ENCODE measurements at places on chromosomes 6 and 20.

GRCh38 chr6:4687656-4687988 is 88.6 kb upstream of the CDYL start:
- no peak for DNase-seq

GRCh38 chr20:8912096-8912495 is 156.8 kb upstream of the PLCB4 start:
- DNase-seq: no peak

GRCh38 chr6:36700831-36701230 is 3.2 kb downstream of the RAB44 start:
- no peak for DNase-seq

- DNase-seq: no peak
Measured at GRCh38 chr6:150250826-150251225, 108.0 kb downstream of the PPP1R14C start.

- no peak for DNase-seq
Measured at GRCh38 chr6:158705386-158706126, 55.7 kb downstream of the SYTL3 start.

GRCh38 chr6:27187231-27188060 is 60.1 kb upstream of the PRSS16 start:
- no peak for DNase-seq

- no peak for DNase-seq
Measured at GRCh38 chr6:24484657-24485323, 4.6 kb downstream of the GPLD1 start.

DNA sequence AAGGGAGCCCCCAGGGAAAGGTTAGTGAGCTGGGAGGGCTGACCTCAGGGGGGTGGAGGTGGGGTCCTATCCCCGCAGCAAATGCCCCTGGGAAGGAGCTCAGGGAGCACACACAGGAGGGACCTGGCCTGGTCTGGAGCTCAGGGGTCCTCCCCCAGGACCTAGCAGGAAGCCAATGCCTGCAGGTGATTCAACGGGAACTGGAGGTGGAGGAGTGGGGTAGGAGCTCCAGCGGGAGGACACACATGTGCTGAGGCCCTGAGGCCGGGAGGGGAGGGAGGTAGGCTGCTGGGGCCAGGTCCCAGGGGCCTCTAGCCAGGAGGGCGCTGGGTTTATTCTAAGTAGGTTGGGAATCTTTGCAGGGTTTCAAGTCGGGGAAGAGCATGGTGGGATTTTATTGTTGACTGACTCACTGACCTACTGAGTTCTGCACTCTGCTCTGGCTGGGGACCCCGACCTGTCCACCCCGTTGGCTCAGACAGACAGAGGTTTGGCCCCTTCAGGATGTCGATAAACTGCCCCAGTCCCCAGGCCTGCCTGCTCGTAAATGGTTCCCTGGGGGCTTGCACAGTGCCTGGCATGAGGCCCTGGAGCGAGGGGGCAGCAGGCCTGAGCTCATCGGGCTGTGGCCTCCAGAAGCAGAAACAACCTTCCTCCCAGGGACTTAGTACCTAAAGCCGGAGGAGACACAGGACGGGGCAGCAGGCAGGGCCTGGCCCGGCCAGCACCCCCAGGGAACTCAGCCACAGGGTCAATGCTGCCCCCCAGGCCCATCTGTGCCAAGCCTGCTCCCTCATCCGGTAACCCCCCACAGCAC is 62.3 kb downstream of the RIPOR3 start:
- DNase-seq: no peak

DNA sequence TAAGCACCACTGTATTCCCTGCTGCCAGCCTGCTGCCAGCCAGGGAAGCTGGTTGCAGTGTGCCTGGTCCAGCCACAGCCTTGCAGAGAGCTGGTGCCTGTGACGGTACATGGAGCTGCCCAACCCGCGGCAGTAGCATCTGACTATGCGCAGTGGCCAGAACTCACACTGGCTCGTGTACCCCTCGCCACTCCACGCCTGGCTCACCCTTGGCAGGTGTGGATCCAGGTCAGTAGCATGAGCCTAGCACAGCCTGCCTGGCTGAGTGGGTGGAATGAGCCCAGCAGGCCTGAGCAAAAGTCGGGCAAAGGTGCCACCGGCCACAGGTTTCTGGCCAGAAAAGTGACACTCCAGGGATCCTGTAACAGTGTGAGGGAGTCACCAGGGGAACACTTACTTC is 361.7 kb upstream of the MAP3K7 start:
- DNase-seq: no peak

- no peak for DNase-seq
Measured at GRCh38 chr20:10639077-10639736, 34.6 kb downstream of the JAG1 start.

DNA sequence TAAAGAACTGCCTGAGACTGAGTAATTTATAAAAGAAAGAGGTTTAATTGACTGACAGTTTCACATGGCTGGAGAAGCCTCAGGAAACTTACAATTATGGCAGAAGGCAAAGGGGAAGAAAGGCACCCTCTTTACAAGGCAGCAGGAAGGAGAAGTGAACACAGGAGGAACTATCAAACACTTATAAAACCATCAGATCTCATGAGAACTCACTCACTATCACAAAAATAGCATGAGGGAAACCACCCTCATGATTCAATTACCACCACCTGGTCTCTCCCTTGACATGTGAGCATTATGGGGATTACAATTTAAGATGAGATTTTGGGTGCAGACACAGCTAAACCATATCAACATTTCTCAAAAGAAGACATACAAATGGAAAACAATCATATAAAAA is 266.3 kb downstream of the EPM2A start:
- no peak for DNase-seq

DNA sequence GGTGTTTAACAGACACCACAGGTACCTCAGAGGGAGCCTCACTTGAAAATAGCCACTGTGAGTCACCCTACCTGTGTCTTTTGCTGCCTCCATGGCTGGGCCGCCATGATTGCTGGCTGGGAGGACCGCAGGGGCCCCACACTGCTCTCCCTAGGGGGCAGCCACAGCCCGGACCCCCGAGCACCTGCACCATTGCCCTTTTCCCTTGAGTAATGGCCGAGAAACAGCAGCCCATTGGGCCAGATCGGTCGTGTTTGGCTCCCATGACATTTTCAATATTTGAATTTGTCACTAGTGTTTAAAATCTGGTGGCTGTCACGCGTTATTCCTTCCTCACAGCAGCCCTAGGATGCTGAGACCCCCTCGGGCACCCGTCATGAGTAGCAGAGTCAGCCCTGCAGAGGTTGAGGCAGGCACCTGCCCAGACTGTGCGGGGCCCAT is 6.7 kb downstream of the ZBP1 start:
- no peak for DNase-seq

DNA sequence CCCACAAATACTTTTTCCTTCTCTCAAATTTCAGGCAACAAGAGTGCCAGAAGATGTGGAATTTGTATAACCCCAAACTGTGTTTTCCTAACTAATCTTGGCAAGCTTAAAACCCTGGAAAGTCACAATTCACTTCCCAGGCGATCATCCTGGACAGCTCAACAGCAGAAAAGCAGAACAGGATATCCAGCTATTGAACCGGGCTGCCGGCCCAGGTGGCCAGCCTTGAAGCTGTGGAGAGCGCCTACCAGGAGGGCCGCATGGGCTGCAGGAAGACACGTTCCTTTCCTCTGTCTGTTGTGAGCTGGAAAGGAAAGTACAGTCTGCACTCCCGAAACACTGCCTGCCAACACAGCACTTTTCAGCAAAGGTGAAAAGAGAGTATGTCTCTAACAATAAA is 719.7 kb upstream of the MARCKS start:
- DNase-seq: no peak

DNA sequence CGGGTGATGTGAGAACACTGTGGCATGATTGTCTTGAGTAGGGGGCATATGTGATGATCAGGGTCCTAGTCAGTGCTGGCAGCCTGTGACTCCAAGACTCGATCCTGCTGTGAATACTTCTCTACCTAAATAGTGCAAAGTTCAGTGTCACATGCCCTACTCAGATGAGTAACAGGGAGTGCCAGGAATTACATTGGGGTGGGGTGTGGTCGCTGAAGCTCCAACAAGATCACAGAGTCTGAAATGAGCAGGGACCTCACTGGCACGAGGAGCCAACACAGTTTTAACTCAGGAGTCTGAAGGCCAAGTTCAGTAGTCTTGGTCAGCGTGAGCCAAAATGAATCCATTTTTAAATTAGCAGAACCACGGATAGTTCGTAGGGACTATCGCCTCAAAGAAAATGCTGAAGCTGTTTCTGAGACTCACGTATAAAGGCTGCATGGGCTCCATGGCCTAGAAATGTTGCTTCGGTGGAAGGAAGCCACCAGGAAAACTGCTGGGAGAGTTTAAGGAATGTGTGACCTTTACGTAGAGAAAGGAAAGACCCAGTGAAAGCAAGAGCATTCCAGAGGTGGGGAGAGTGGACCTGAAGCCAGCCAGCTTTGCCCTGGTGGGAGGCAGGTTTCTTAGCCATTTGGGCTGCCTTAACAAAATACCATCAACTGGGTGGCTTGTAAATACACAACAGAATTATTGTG is 72.2 kb downstream of the RPP40 start:
- no peak for DNase-seq

- DNase-seq: no peak
Measured at GRCh38 chr20:60899320-60899719, 352.7 kb upstream of the CDH4 start.

- no peak for DNase-seq
Measured at GRCh38 chr6:143963158-143963919, 44.7 kb downstream of the PLAGL1 start.

- DNase-seq: peak; percentile 25
Measured at GRCh38 chr6:105994118-105994590, 92.0 kb upstream of the PRDM1 start.

DNA sequence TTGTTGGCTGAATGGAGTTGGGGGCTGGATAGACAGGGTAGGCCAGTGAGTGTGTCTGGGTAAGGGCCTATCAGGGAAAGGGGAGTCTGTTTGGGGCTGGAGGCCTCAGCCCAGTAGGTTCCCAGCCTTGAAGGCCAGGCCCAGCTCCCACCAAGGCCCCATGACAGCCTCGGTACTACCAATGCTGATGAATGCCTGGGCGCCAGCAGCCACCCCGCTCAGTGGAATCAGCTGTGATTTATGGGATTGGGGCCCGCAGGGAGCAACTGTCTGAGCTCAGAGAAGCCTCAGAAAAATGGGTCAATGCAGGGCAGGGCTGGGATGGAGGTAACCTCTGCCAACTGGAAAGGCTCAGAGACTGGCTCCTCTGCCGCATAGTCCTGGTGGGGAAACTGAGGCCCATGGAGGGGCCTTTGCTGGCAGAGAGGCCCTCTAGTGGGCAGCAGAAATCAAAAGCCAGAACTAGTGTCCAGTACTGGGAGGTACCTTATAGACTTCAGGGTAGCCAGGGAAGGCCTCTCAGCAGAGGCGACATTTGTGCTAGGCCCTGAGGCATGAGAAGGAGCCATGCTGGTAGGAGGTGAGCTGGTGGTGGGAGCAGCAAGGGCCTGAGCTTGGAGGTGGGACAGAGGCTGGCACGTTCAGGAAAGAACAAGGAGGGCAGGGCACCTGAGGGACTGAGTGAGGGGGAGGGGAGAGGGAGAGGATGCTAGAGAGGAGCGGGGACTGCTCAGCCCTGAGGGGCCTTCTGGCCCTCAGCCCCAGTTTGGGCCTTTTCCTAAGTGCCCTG is 36.4 kb downstream of the DLGAP4 start:
- DNase-seq: no peak

GRCh38 chr20:32366380-32366779 is 8.2 kb downstream of the ASXL1 start:
- DNase-seq: no peak

DNA sequence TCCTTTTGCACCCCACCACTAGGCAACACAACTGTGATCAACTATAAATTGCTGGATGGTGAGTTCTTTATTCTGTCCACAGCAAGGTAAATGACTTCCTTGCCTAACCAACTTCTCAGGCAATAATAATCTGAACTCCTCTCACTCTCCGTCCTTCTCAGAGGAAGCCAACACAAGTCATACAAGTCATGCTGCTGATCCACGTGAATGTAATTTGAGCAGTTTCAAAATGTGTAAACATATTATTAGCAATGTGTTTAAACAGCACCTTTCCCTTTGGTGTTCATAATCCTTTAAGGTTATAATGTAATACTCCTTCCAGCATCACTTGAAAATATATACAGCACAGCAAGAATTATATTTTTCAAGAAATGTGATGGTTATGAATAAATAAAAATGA is 127.9 kb downstream of the QRSL1 start:
- DNase-seq: no peak

GRCh38 chr6:158754738-158755137 is 64.4 kb downstream of the EZR start:
- DNase-seq: no peak

DNA sequence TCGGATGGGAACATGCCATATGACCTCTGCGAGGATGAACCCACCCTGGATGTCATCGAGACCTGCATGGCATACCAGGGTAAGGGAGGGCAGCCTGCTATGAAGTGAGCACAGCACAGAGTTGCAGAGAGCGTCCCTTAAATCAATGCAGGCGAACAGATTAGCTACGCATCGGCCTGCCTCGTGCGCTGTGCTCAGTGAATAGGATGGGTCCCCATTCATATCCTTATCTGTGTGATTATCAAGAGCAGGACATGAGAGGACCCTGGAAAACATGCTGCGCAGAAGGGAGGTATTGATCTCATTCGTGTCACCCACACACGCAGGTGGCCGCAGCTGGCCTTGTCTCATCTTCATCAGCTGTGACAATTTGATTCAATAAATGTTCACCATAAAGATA is 25.6 kb upstream of the FAM83D start:
- DNase-seq: no peak

DNA sequence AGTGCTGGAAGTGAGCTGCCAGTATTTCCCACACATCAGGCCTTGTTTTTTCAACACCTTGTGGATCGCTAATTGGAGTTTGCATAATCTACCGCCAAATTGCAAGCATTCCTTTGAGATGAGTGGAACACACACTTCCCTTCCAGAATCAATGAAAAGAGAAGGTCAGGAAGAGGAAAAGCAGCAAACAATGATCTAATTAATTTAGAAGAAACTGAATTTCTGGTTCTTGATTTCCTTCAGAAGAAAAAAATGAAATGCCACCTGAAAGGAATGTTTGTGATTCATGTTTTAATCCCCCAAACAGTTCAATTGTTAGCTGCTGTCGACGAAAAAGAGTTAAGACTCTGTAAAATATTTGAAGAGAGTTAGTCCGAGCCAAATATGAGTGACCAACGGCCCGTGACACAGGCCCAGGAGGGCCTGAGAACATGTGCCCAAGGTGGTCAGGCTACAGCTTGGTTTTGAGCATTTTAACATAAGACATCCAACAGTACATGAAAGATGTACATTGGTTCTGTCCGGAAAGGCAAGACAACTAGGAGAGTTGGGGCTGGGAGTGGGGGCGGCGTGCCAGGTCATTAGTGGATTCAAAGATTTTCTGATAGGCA is 182.3 kb downstream of the MTFR2 start:
- DNase-seq: no peak

DNA sequence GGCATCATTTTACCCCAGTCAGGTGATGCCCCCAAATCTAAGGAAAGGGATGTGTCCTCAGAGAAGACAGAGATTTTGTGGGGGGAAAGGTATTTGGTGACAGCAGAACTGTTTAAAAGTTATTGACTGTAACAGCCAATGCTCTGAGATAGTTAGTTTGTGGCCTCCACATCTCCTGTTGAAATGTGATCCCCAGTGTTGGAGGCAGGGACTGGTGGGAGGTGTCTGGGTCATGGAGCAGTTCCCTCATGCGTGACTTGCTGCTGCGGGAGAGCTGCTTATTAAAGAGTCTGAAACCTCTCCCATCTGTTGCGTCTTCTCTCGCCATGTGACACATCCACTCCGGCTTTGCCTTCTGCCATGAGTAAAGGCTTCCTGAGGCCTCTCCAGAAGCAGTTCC is 282.8 kb upstream of the FOXQ1 start:
- no peak for DNase-seq

Measured in effector CD4-positive, alpha-beta T cell (primary cell).